ENCODE measurements at places on chromosomes 12 and 14.

DNA sequence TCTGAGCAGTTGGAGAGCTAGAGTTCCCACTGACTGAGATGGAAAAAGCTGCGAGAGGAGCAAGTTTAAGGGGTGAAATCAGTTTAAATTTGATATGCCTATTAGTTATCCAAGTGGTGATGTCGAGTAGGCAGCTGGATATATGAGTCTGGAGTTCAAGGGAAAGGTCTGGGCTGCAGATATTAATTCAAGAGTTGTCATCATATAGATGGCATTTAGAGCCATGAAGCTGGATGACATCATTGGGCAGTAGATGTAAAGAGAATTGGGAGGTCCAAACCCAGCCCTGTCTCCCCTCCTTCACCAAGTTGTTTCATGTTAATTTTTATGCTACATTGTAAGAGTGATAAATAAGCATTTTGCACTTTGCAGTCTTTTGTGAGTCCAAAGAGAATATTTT lies 898.1 kb downstream of the GALC start:
- no peak for DNase-seq

DNA sequence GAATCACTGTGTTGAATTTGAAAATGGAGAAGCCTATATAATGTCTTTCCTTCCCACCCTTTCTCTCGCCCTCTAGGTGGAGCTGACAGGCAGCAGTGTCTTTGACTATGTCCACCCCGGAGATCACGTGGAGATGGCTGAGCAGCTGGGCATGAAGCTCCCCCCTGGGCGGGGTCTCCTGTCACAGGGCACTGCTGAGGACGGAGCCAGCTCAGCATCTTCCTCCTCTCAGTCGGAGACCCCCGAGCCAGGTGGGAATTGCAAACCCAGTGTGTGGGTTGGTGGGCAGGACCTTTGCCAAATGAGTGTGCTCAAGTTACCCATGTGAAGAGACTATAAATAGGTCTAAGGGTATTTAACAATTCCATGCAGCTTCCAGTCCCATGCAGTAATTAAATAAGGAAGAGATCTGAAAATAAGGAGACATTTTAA lies 274.7 kb downstream of the EGLN3 start:
- DNase-seq = peak; percentile 9

DNA sequence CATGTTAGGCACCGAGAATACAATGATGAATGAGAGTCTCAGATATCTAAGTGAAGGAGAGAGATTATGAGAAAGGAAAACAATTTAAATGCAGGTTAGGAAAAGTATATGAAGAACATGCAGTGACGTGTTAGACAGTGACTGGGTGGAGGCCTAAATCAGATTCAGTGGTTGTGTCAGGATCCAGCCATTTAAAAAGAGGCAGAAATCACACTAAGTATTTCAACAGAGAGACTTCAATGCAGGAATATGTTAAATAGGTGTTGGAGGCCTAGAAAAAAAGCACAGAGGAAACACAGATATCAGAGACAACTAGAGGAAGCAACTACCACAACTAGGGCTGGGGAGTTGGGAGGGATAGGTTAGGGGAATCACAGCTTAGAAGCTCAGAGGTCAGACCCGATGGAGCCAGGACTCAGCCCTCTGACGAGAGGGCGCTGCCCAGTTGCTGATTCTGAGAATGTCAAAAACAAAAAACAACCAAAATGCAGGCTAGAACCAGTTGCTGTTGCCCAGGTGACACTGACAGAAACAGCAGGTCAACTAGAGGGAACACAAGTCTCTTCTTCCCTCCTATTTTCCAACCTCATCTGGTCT lies 3.0 kb upstream of the GARIN2 start:
- no peak for DNase-seq

DNA sequence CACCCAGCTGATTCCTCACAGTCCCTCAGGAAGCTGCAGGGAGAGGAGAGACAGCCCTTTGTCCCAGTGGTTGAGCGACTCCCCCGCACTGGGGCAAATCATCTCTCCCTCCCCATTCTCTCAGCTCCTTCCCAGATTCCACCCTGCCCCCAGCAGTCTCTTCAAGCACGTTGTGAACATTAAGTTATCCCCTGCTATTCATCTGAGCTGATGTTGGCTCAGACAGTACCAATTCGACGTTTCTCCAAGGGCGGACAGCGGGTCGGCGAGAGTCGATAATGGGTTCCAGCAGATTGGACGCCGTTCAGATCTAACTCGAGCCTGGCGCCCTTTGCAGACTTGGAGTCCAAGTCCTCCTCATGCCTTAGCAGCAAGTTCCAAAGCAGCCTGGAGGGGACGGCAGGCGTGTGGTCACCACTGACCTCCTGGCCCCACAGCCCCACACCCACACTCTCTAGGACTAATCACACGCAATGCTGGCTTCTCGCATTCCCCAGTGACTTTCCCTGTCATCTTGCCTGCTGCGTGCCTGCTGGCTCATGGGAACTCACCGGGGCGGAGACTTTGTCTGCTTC lies 245.9 kb downstream of the CHST11 start:
- no peak for DNase-seq

DNA sequence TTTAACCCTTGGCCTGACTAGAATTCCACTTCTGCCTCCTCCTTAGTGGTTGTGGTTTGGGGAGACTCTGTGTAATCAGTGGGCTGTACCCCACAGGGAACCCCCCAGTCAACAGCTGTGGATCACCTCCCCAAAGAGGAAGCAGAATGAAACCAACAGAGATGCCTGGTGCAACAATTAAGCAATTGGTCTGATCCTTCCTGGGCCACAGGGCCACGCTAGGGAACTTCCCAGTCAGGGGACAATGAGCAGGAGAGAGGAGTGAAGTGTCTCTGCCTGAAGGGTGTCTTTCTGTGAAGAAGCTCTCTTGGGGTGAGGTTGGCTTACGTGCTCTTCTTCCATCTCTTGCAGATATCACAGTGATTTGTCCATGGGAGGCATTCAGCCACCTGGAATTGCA lies 8.2 kb downstream of the PDE6H start:
- DNase-seq = no peak

- no peak for DNase-seq
Measured at GRCh38 chr14:33480071-33480886, 470.6 kb downstream of the EGLN3 start.

GRCh38 chr14:71574976-71575375 lies 357.3 kb upstream of the RGS6 start:
- DNase-seq = no peak

GRCh38 chr14:103897075-103897947 lies 30.9 kb upstream of the TDRD9 start:
- DNase-seq = no peak

DNA sequence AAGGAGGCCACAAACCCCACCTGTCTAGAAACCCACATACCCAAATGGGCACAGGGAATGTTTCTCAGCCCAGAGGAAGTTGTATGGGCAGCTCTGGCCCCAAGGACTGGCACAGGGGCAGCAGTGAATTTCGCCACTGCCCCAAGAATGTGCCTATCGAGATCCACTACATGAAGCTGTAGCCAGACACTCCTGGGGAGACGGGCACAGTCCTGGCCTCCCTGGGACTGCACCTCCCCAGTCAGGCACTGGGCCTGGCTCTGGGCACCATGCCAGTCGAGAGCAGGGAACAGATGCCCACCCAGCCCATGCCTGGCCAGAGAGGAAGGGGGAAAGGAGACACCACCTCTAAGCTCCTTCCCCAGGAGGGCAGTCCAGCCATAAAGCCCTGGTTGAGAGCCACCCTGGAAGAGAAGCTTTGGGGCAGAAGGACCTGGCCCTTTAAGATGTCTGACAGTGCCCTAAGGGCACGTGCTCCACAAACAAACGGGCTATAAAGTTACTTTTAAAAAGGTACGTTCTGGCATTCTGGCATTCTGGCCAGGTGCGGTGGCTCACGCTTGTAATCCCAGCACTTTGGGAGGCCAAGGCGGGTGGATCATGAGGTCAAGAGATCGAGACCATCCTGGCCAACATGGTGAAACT lies 8.4 kb downstream of the ADCY6 start:
- no peak for DNase-seq

DNA sequence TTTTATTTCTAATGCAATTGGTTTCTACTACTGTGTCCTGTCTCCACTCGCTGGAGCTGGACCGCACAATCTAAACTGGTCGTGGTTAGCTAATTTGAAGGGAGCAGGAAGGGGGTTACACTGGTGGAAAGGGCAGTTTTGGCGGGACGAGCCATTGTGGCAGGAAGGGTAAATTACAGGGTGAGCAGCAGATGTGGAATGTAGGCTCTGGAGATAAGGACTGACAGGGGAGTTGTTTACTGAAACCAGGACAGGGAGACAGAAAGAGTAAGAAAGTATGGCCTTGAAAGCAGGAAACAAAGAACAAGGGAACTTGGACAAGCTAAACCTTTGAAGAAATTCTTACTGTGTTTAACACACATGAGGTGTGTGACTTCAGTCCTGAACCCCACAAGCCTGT lies 147.8 kb downstream of the ATXN7L3B start:
- DNase-seq = no peak

DNA sequence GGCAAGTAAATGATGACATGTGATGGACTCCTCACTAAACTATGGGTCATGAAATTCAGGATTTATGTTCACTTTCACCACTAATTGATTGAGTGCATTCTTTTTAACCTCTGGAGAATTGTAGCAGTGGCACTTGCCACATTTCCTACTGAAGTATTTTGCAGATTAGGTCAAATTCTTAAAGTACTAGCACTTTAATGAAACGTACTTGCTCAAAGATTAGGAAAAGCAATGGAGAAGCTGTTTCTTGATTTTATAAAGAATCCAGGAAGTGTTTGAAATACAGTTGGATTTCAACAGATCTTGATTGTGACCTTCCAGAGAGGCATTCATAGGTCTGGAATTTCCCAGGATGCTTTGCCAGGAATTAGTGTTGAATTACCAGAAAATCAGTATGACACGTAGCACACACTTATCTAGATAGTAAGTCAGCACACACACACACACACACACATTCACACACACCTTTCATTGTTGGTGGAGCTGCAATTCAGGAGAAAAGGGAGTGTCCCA lies 162.6 kb downstream of the MYRFL start:
- no peak for DNase-seq

- no peak for DNase-seq
Measured at GRCh38 chr12:47267571-47267970, 187.8 kb upstream of the AMIGO2 start.

DNA sequence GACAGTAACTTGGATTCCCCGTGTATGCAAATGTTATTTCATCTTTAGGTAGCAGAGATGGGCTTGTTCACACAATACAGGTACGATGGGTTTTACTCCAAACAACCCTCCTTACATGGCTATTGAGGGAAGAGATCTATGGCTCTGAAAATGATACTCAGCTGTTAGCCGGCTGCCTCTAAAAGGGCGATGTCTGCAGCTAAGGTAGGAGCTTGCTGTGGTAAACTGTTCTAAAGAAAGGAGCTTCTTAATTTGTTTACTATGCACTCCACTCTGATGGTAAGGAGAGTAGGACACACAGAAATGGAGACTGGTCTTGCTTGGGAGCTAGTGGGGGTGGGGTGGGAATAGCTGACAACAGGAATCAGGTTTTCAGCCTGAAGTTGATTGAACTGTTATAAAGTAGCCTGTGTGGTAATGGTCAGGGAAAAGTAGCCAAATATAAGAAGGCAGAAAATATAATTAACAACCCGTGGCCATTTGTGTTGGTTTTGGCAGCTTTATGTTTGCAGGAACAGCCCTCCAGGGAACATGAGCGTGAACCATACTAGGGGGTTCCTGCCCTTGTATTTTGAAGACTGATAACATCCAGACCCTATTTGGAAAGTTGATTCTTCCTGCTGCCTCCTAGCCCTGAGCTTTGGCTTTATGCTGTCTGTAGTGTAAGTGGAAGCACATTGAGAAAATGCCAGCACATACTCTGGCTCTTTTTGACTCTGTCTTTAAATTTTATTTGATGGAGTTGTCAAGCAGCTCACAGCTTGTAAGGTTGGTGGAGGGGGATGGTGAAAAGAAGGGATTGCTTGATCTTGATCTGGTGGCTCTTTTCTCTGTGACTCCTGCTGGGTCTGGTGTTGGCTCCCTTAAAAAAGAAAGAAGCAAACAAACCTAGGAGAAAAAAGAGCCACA lies 929.8 kb downstream of the DIO2 start:
- DNase-seq = no peak

DNA sequence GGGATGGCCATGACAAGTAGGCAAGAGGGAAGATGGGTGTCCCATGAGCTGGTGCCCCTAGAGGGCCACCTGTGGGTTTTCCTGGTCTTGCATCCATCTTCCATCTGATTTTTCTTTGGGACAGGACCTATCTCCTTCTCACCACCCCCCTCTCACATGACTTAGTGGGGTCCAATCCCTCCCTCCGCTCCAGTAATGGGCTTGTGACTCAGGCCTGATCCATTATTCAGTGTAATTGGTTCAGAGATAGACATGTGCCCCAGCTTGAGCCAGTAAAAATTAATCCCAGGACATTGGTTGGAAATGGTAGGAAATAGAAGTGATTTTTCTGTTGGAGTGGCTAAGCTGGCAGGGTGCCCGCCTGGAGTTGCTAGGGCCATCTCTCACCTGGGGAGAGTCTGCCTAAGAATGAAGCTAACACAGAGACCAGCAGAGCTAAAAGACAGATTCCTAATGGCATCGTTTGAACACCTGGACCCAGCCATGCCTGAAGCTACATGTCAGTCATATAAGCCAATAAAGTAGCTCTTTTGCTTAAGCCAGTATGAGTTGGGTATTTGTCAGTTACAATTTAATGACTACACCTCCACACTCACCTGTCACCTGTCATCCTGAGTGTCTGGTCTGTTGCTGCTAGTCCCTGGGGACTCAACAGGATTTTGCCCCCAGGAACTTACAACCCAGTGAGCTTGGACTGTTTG lies 14.7 kb downstream of the RASAL1 start:
- DNase-seq = no peak

- no peak for DNase-seq
Measured at GRCh38 chr12:115370650-115371049, 686.7 kb upstream of the TBX3 start.

DNA sequence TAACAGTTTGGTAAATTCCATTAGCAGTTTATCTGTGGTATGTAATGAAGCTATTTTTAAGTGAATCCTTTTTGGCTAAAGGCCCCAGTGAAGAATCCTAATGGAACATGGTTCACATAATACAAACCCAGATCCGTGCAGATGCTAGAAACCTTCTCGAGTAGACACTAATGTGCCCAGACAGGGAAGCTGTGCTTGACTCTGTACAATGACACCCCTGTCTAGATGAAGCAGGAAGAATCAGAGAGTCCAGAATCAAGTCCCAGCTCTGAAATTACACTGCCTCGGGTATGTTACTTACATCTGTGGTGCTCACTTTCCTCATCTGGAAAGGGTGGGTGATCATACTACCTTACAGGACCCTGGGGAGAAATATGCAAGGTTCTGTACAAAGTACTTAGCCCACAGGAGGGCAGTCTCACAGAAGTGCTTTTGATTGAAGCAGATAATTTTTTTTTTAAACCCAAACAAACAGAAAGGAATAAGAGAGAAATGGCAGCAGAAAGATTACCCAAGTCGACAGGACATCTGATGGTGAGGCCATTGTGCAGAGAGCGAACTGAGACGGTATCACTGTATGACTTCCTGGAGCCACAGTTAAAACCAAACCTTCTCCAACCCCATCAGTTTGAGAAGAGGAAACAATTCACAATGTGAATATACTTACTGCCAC lies 8.5 kb downstream of the CRACR2A start:
- DNase-seq = no peak

DNA sequence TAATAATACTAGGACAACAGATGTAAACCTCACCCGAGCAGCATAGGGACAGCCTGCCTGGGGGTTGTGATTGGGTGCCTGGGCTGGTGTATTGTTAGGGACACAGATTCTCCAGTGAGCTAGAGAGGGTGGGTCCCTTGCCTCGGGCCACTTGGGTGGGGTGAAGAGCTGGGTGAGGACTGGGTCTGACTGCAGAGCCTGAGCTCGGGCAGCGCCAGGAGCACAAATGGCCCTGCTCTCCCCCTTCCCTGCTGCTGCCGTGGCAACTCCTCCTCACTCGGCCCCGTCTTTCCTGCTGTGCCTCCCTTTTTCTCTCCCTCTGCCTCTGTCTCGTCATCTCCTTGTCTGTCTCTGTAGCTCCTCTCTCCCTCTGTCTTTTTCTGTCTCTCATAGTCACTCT lies 115.4 kb downstream of the GLT1D1 start:
- no peak for DNase-seq
